Mesendoderm (in vitro differentiated cells): ENCODE measurements at places on chromosomes 6 and 20.
A peak's percentile ranks its signal among the peaks of the same experiment; 100 is the strongest.

GRCh38 chr6:10276106-10276505, 138.8 kb downstream of the TFAP2A start:
- H3K4me3 ChIP-seq: no peak overlapping the region
- DNase-seq: no peak
- no peaks in the 10 kb centered on the region for H3K36me3 ChIP-seq
- H3K27ac ChIP-seq: no peak overlapping the region
- no peaks in the 10 kb centered on the region for H3K4me1 ChIP-seq

- no peak overlapping the region for H3K4me3 ChIP-seq
- no peaks in the 10 kb centered on the region for H3K27me3 ChIP-seq
- no peak for DNase-seq
- H3K4me1 ChIP-seq: no peaks in the 10 kb centered on the region
- no peak overlapping the region for H3K27ac ChIP-seq
Measured at GRCh38 chr6:145842693-145843546, 28.3 kb upstream of the FBXO30 start.

DNA sequence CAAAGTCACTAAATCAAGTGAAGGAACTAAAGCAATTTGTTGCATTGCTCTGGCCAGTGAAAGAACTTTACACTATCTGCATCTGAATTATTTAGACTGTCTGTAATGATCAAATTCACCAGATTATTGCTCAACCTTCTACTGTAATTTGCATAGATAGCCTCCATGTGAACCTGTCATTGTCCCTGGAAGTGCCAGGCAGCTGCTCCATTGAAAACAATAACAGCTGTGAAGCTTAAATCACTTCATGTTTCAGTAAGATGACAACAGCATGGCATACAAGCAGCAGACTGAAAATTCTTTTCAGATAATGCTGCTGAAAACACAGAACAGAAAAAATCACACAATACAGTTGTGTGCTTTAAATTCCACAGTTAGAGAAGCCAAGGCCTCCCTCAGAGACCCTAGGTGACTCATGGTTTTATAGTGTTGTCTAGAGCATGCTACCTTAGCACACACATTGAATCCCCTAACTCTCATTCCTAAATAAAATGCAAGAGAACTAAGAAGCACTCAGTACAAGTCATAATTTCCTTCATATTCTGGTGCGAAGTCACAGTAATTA, 248.9 kb downstream of the TPBG start:
- H3K4me3 ChIP-seq: no peak overlapping the region
- H3K36me3 ChIP-seq: no peaks in the 10 kb centered on the region
- H3K27me3 ChIP-seq: no peaks in the 10 kb centered on the region
- peak; percentile 63 for DNase-seq

DNA sequence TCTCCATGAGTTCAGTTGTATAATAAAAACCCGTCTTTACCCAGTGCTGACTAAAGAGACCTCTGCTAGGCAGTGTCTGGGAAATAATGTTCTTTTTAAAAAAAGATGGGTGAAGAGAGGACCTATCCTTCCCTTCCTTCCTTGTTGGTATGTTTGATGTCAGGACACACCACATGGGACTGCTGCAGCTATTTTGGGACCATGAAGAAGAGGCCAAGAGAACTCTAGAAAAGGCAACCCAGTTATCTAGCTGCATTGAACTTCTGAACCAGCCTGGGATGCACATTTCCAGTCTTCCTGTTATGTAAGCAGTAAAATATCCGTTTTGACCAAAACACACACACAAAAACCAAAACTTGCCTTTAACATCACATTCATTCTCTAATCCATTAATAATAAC, 77.3 kb downstream of the RFX6 start:
- no peak overlapping the region for H3K4me3 ChIP-seq
- no peaks in the 10 kb centered on the region for H3K4me1 ChIP-seq
- DNase-seq: no peak
- no peaks in the 10 kb centered on the region for H3K27me3 ChIP-seq
- H3K27ac ChIP-seq: no peak overlapping the region

DNA sequence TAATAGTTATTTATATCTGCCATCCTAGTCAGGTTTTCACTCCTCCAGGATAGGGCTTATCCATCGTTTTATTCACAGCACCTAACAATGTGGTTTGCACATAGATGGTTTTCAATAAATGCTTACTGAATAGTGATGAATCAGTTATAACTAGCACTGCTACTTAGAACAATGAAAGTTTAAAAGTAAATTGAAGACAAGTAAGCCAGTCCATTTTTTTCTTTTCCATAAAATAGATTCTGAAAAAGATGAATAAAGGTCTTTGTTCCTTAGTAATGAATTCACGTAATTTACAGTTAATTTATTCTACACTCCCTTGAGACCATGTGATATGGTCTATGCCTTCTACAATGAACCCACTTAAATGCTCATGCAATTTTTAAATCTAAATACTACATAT, 212.5 kb downstream of the RNGTT start:
- H3K27ac ChIP-seq: no peak overlapping the region
- H3K4me1 ChIP-seq: peaks cover 3% of the 10 kb centered on the region
- DNase-seq: no peak
- no peaks in the 10 kb centered on the region for H3K27me3 ChIP-seq
- no peaks in the 10 kb centered on the region for H3K36me3 ChIP-seq
- H3K4me3 ChIP-seq: no peak overlapping the region

DNA sequence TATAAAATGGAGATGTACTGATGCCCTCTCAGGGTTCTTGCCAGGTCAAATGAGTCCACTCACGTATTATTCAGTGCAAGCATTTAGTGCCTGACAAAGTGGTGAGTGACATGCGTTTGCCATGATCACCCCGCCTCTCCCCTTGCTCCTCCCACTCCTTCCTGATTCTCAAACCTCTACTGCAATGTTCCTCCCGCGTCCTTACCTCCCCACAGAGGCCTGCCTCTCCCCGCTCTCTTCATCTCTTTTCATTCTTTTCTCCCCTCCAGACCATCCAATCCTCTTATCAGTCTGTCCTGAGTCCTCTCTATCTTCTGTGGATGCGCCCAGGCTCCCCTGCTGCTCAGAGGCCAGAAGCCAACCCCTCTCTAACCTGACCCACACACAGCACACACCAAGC, 40.7 kb downstream of the KCNK5 start:
- no peaks in the 10 kb centered on the region for H3K4me1 ChIP-seq
- no peak for DNase-seq
- no peaks in the 10 kb centered on the region for H3K36me3 ChIP-seq
- H3K27me3 ChIP-seq: no peaks in the 10 kb centered on the region

- no peak overlapping the region for H3K27ac ChIP-seq
- H3K36me3 ChIP-seq: no peaks in the 10 kb centered on the region
- no peak for DNase-seq
- no peak overlapping the region for H3K4me3 ChIP-seq
- H3K4me1 ChIP-seq: no peaks in the 10 kb centered on the region
Measured at GRCh38 chr20:3452690-3453089, 18.1 kb upstream of the ATRN start.

DNA sequence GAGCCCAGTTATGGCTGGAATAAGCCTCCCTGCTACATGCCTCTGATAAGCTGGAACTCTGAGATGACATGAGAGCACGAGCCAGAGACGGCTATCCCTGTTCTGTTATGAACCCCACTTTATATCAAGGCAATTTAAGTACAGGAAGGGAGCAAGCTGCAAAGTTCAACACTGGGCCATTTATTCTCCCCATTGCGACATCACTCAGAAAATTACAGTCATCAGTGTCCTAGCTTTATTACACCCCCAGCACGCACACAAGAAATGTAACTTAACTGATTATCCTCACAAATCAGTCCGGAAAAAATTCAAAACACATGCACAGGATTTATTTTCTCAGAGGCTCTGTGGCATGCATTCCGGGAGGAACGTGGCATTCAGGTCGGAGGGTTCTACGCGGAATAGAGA, 125.3 kb upstream of the SLC2A12 start:
- DNase-seq: no peak
- no peak overlapping the region for H3K27ac ChIP-seq

DNA sequence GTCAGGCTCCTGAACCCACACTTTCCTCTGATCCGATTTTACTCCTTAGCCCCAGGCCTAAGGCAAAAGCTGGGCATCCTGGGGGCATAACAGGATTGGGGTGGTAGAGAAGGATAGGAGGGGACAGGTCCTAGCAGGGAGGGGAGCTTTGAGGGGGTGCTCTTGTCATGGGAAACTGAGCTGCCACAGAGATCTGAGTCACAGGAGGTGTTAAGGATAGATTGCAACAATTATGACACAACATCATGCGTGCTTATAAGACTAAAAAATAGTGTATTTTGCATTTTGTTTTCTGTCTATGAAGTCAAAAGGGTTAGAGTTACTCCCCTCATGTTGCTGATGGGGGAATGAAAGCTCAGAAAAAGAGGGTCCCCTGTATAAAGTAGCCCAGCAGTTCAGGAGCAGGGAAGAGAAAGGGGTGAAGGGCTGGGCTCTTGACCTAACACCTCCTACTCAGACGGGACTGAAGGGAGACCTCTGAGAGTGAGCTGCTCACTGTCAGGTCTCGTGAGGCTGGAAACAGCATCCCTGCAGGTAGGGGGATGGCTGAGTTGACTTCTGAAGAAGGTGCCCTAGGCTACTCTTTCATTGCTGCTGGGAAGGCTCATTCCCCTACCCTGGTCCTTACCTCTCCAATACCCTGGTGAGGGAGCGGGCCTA, 2.0 kb downstream of the GLP1R start:
- H3K27me3 ChIP-seq: peaks cover 3% of the 10 kb centered on the region
- H3K36me3 ChIP-seq: no peaks in the 10 kb centered on the region
- no peak for DNase-seq
